Spleen (tissue), 13 donors: ENCODE measurements at places on chromosomes 5 and 9.

GRCh38 chr5:149485655-149486615 lies 65.3 kb downstream of the CSNK1A1 start:
- DNase-seq, result no peak

DNA sequence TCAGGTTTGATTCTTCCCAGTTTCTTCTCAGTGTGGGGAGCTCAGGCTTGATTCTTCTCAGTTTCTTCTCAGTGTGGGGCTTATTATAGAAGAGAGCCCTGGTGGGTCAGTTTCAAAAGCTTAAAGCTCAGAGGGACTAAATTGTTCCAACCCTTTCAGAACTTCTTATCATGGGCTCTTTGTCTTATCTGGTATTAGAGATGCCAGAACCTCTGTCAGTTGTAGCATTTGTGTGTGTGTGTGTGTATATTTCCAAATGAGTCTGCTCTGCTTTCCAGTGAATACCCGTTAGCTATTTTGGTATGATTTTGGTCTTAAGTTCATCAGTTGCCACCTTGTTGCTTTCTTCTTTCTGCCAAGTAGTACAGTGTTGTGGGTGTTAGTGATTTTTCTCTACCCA lies 21.8 kb downstream of the TMEM38B start:
- DNase-seq, result no peak

GRCh38 chr5:102591650-102592049 lies 92.8 kb upstream of the SLCO6A1 start:
- no peak for DNase-seq

DNA sequence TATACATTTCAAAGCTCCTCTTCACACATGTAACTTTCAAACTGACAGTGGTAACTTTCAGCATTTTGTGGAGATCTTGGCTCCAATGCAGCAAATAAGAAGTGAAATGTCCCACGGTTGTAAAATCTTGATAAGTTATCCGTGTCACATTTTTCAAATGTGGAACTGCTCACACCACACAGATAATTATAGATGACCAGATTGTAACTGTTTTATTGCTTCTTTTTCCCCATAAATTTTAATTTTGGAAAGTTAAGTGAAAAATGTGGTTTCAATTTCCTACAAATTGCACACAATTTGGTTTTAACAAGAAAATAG lies 347.1 kb downstream of the EBF1 start:
- DNase-seq, result no peak

DNA sequence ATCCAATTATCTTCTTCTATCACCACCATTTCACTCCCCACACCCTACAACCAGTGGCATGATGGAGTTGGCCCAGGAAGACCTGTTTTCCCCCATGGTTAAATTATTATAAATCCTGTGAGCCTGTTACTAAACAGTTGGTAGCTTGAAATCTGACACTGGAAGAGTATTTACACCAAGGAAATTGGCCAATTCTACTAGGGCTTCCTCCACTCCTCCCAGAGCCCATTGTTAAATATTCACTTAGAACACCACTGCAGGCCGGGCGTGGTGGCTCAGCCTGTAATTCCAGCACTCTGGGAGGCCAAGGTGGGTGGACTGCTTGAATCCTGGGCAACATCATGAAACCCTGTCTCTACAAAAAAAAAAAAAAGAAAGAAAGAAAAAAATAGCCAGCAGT lies 32.4 kb upstream of the CKS2 start:
- no peak for DNase-seq

- DNase-seq, result no peak
These were observed 17.0 kb downstream of the PRRT1B start for GRCh38 chr9:131562032-131562959.

- no peak for DNase-seq
These were observed 516.1 kb downstream of the EFNA5 start for GRCh38 chr5:107154593-107154992.

- no peak for DNase-seq
These were observed 299.4 kb downstream of the ICE1 start for GRCh38 chr5:5721881-5722280.

DNA sequence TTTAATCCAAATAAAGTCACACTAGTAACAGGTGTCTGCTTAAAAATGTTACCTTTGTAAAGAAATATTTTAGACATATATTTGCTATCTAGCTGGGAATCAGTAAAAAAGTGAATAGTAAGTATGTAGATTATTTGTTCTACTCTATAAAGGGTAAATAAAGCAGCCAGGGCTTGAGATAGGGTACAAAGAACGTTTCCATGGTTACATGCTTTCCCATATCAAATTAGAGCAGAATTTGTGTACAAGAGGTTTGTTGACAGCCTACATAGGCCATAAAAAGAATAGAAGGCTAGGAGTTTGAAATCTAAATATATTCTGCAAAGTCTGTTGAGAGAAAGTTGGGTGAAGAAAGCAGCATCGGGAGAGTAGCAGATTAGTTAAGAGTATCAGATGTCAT lies 160.9 kb upstream of the POU5F2 start:
- no peak for DNase-seq

DNA sequence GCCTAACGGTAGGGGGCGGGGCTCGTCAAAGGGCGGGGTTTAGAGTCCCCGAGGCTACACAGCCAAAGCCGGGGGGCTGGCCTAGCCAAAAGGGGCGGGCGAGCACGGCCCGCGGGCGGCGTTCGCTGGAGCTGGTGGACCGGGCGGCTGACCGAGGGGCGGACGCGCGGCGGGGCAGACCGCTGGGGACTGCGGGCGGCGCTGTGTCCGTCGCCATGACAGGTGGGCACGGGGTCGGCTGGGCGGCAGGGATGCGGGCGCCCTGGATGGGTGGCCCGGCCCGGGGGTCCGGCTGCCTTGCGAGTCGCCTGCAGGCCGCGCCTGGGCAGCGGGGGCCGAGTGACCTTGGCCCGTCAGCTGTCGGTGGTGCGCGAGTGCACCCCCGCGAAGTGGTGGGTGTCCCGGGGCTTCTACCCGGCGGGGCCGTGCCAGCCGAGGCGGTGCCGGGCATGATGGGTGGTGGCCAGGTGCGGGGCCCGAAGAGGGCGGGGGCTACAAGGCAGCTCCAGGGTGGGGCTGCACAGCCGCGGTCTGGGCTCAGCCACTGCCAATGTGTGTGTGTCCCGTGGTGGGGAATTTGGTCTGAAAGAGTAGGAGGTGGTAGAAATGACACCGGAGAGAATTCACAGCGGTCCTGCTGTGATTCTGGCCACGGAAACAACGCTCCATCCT lies at the start of gene CARD19:
CARD19 (plus strand) TSS at position 87 of the 672 bp plus-strand sequence; CDS start at position 216, 129 bp downstream.
- DNase-seq, result no peak

- DNase-seq, result no peak
These were observed 142.4 kb downstream of the EDIL3 start for GRCh38 chr5:84242286-84242685.

GRCh38 chr9:90569511-90569910 lies 73.1 kb downstream of the DIRAS2 start:
- no peak for DNase-seq

- no peak for DNase-seq
These were observed 351.7 kb downstream of the ARRDC3 start for GRCh38 chr5:91031402-91031752.

DNA sequence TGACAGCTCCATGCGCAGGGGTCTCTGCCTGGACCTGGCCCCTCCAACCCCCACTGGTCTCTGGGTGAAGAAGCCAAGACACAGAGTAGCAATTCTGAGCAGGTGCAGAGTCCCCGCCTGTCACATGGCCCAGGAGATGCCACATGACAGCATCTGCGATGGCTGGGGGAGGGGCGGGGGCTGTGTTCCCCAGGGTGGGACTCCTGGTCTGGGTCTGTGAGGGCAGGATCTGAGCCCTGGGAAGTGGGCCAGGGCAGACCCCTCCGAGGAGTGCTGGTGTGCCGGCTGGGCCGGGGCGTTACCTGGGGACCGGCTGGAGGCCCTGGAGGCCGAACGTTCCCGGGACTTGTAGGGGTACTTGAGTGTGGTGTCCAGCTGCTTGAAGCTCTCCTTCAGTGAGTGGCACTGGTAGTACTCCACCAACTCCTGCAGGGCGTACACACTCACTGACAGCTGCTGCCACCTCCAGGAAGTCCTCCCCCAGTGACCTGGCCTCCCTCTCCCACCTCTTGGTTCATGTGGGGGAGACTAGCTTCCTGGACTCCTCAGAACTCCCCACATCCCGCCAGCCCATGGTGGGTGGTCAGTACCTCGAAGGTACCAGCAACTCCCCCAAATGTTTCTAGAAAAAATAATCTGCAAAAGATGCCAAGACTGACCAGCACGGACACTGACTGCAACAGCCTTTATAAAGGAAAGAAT lies 32.1 kb upstream of the SARDH start:
- DNase-seq, result no peak

DNA sequence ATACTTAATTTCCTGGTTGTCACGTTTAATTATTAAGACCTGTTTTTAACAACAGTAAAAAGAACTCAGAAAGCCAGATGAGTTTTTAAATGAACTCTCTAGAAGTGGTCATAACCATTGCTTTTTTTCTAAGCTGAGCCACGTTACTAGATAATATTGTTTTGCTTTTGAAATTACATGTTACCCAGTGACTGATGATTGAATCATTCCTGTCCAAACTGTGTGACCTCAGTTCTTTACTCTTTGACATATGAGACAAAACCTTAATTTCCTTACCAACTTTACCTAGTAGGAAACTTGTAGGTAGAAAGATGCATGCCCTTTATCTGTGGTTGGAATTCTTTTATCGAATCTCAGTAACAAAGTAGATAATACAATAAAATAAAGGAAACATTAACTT lies 411.7 kb downstream of the SH3GL2 start:
- no peak for DNase-seq

DNA sequence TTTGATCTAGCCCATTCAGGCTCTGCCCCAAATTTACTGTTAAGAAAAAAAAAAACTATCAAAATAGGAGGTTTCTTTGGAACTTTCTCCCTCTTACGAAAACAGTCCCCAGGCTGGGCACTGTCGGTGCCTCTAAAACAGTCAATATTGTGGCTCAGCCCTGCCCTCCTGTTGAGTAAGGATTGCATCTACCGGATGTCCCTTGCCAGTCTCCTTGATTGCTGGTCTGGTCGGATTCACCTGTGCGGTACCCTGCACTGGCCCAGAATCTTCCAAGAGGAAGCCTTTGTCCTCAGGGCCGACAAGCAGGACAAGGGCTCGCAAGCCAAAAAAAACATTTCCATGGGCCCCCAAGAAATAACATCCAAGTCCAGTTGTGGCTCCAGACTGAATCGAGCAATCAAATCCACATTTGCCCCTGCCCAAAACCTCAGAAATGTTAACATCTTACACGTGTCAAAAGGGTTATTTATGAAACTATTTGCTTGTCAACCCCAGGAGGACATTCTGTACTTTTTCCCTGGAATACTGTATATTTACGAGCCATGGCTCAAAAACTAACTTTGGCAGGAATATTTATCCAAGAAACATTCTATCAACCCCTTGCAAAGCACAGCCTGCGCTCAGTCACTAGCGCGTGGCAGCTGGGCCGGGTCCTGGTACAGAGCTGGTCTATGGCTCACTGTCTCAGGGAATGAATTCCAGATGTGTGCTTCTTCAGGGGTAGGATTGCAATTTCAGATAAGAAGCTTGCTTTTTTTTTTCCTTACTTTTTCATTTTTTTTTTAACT lies 129.2 kb upstream of the ADRA1B start:
- DNase-seq, result no peak

DNA sequence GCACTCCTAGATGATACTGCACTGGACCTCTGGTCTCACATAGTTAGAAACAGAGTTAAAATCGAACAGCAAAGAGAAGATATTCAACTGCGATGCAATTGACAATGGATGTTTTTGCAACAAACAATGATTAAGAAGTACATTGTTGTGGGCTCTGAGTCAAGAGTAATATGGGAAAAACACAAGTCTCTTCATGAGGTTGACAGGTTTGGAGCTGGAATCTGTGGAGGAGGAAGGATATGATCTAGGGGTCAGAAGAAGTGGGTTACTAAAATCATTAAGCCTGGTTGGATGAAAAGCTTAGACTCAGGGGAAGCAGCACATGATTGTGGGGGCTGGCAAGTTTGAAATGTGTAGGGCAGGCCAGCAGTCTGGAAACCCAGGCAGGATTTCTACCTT lies 53.1 kb downstream of the PDCD1LG2 start:
- no peak for DNase-seq

- no peak for DNase-seq
These were observed 670.0 kb upstream of the FAM174A start for GRCh38 chr5:99865159-99865558.

- DNase-seq, result no peak
These were observed 254.7 kb upstream of the SLC30A5 start for GRCh38 chr5:68839019-68839552.

DNA sequence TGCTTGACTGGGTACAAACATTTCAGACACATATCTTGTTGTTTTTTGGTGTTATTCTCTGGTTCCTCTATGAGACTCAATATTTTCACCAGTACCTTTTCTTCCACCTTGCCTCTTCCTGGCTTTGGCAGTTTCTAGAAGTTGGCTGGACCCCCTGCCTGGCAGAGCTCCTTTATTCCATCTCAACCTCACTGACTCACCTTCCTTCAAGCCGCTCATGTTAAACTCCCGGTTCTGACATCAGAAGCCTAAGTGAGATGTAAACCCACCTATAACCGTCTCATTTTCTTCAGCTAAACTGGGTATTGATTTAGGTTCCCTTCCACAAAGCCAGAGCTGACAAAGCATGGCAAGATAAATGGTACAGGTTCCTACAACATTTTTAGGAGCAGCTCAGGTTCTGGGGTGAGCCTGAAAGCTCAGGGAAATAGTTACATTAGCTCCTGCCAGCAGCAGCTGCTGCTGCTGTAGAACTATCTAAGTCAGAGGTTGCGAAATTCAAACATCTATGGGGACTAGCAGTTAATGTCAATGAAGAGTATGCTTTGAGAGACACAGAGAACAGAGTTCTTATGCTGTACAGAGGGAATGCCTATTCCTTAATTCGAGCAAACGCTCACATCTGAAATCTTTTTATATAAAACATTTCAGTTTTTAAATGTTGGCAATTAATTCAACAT lies 197.1 kb upstream of the NR3C1 start:
- no peak for DNase-seq

- DNase-seq, result no peak
These were observed 322.6 kb upstream of the ACTBL2 start for GRCh38 chr5:57805170-57805569.

DNA sequence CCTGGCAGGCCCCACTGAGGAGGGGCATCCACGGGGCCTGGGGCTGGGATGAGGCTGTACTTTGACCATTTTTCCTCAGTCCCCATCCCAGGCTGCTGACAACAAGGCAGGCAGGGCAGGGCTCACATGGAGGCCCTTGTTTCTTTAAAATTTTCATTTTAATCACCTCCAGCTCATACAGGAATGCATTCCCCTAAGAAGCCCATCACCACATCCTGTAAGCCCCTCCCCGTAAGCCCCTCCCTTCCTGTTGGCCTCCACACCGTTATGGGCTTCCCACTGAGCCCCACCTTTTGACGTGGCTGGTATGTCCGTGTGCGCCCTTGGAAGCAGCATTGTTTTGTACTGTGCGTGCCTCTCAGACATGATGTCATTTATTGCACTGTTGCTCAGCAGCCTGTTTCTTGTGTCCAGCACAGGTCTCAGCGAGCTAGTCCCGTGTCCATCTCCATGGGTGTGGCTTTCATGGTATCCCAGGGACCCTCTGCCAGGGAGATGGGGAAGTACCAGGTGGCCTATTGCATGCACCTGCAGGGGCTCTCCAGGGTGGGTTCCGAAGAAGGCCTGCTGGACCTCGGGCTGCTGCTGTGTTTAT lies 22.4 kb downstream of the PHF2 start:
- no peak for DNase-seq

GRCh38 chr9:5994493-5994892 lies 20.9 kb downstream of the RANBP6 start:
- no peak for DNase-seq
